ENCODE measurements at places on chromosomes 16 and 17.

DNA sequence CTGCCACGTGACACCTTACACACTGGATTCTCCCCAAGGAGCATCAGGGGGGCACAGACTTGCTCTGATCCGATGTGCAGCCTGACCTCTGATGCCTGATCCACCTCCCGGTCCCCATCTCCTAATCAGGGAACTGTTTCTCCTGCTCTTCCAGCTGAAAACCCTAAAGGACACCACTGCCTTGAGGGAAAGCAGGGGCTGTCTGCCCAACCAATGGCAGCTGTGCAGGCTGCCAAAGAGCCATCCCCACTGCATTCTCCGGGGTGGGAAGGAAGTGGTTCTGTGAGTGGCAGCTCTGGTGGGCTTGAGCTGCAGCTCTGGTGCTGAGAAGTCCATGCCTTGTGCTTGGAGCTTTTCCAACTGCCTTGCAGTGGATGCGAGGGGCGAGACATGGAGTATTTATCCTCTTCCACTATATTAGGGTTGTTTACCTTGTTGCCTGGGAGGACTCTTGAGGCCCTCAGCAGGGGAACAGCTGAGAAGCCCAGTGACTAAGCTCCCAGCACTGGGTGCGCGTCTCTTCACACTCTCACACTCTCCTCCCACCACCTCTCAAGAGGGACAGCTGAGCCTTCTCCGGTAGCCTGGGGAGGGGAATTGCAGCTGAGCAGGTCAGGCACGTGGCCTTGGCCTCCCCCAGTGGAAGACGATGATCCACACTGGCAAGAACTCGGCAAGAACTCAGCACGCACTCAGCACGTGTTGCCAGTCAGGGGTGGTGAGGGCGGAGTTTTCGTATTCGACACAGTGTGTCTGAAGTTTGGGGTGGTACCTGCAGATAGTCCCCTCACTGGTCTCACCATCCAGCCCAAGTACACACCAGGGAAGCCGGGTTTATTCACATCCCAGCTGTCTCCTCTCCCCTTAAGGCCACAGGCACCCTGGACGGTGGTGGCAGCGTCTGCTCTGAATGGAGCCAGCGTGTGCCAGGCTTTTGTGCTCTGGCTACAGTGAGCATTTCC lies 21.1 kb upstream of the SPATA32 start:
- peak; percentile 76 for DNase-seq

DNA sequence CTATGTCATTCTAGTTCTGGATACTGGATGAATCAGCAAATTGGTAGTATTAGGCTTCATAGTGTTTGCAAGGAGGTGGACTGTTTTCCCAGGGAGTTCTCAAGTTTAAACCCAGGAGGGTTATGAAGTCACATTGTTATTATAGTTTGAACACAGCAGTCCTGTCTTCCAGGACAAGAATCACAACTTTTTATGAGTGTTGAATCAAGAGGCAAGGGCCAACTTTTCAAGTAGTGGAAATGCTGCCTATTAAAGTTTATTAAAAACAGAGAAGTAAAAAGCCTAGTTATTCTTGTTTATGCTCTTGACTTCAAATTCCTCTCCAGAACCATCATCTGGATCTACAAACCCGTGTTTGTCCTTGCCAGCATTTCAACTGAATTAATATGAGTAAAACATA lies 86.3 kb upstream of the GOT2 start:
- no peak for DNase-seq

DNA sequence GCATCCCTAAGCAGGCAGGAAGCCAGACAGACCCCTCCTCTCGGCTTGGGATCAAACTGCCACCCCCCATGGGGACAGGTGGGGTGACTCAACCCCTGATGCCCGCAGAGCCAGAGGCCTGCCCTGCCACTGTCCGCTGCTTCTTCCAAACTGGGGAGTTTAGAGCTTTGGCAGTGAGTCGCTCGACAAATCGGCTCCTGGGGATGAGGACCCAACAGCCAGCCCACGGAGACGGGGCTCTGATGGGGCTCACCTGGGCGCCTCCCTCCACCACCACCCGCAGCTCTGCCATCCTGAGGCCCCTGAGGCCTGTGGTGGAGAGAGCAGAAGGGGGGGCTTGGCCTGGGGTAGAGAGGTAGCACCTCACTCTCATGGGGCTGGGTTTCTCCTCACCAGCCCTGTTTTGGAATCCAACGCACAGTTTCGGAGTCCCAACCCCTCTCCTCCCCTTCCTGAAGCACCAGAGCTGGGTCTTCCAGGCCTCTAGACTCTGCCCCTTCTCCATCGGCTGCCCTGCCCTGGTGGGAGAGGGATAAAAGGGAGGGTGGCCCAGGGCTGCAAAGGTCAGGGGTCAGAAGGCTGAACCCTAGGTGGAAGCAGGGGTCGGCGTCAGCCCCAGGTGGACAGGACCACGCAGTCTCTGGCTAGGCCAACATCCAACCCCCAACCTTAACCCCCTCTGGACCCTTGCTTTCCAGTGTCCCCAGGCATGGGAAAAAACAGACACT lies 5.8 kb downstream of the PRSS22 start:
- DNase-seq, result no peak

- DNase-seq, result no peak
These were observed 70.3 kb downstream of the CREBBP start for GRCh38 chr16:3810198-3810664.

DNA sequence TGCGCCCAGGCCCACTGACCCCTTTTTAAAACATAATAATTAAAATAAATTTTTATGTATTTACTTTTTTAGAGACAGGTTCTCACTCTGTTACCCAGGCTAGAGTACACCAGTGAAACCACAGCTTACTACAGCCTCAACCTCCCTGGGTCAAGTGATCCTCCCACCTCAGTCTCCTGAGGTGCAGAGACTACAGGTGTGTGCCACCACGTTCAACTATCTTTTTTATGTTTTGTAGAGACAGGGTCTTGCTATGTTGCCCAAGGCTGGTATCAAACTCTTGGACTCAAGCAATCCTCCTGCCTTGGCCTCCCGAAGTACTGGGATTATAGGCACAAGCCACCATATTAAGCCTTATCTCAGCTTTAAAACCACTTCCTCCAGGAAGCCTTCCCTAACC lies 56.1 kb upstream of the BCAR1 start:
- DNase-seq, result no peak

Measured in fibroblast of pulmonary artery (primary cell).